ENCODE measurements at places on chromosomes 2 and 18. TPM values are rescaled to one million over a fixed set of nuclear protein-coding genes. Genes with fewer than 3 reads are reported as not detected.

- DNase-seq: no peak
Observed at GRCh38 chr18:63817441-63818051, 42.3 kb downstream of the SERPINB7 start.

- DNase-seq: peak; percentile 85
Observed at GRCh38 chr2:156400706-156401678, 35.2 kb upstream of the GPD2 start.

GRCh38 chr18:10148189-10148929 lies 234.5 kb downstream of the VAPA start:
- DNase-seq: no peak

- DNase-seq: no peak
Observed at GRCh38 chr2:239390546-239391285, 10.1 kb downstream of the HDAC4 start.

DNA sequence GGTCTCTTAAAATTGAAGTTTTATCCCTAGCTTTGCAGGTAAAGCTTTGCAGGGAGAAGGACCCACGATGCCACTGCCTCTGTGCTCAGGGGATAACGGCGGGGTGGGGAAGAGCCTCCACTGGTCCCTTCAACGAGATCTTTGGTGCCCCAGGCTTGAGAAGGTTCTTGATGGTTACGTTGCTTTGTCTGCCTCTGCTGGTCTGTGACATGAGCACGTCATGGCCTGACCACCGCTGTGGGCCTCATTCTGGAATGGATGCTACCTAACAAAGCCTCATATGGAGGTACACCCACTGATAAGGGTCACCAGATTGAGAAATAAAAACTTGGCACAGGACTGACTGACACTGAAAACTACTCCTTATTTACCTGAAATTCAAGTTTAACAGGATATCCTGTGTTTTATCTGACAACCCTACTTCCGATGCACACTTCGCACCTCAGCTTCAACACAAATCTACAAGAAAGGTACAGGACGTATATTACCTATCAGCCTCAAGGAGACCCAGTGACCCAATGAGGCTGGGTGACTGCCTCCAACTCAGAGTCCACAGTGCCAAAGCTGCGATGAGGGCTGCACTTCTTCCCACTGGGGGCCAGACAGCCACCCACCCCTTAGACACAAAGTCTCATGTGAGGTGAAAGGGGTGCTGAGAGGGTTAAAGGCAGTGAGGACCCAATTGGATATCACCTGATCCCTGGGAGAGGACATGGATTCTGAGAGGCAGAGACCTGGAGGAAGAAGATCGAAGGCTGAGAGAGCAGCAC lies 64.9 kb downstream of the EIPR1 start:
- DNase-seq: no peak

GRCh38 chr2:230075988-230076631 lies 7.4 kb upstream of the SLC16A14 start:
- no peak for DNase-seq

The INHBB gene
- not detected for polyA plus RNA-seq

The MYL1 gene
- not detected for polyA plus RNA-seq

The TSGA10 gene
- polyA plus RNA-seq: 13.8 TPM

The MCFD2 gene
- 100 TPM for polyA plus RNA-seq

The GRHL1 gene
- 4.7 TPM for polyA plus RNA-seq

The CPLX4 gene
- 0.18 TPM for polyA plus RNA-seq

The NT5DC4 gene
- 0.12 TPM for polyA plus RNA-seq

The LIPG gene
- polyA plus RNA-seq: 48.1 TPM

Data from right renal cortex interstitium (tissue), 3 donors.